ENCODE measurements at places on chromosomes 2 and 18.

GRCh38 chr18:77271576-77272481, 22.2 kb downstream of the GALR1 start:
- no peak for DNase-seq

DNA sequence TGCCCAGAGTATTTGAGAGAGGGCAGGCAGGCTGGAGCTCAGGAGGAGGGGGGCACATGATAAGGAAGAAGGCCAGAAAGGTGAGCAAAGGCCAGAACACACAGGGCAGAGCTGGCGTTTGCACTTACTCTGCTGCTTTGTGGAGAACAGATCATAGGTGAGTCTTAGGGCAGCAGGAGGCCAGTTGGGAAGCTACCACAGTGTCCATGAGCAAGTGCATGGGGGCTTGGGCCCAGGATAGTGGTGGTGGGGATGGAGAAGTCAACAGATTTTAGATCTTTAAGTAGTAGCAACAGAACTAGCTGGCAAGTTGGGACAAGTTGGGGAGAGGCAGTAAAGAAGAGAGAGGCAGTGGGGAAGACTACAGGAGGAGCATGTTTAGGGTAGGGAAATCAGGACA, 168.0 kb downstream of the ANTXR1 start:
- DNase-seq = no peak

GRCh38 chr2:227280895-227281294, 44.2 kb upstream of the MFF start:
- DNase-seq = no peak

DNA sequence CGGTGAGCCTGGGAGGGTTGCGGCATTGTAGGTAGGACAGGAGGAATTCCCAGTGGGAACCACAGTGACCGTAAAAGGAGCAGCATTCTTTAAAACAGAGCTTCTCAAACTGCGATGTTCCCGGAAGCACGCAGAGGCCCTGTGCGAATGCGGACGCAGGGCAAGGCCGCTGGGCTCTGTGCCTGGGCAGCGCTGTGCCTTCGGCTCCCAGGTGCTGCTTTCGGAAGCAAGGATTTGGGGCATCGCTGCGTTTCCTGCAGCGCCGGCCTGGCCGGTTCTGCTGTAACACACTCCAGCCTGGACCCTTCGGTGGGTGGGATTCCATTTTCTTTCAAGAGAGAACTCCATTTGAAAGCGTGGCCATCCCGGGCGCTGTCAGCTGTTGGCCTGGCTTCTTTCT, 118.6 kb downstream of the PTGR3 start:
- DNase-seq = no peak

GRCh38 chr2:19797871-19798270, 103.9 kb downstream of the TTC32 start:
- no peak for DNase-seq

Measured in naive thymus-derived CD8-positive, alpha-beta T cell (primary cell).